HFFc6 (cell line): ENCODE measurements at places on chromosomes 1 and 21. TPM values are rescaled to one million over a fixed set of nuclear protein-coding genes. Genes with fewer than 3 reads are reported as not detected.

Gene SUSD4
- total RNA-seq = 0.61 to 0.69 TPM (median 0.62 TPM) in 3 replicates

Gene HOOK1
- total RNA-seq = not detected in 3 replicates

Gene PPIAL4G
- total RNA-seq = not detected in 3 replicates

Gene RIMS3
- total RNA-seq = 0.14 TPM in 1 of 2 replicates, not detected in the other

Gene TMOD4
- total RNA-seq = 0.51 to 0.99 TPM (median 0.80 TPM) in 3 replicates
